ENCODE measurements at places on chromosomes 6 and 20.

DNA sequence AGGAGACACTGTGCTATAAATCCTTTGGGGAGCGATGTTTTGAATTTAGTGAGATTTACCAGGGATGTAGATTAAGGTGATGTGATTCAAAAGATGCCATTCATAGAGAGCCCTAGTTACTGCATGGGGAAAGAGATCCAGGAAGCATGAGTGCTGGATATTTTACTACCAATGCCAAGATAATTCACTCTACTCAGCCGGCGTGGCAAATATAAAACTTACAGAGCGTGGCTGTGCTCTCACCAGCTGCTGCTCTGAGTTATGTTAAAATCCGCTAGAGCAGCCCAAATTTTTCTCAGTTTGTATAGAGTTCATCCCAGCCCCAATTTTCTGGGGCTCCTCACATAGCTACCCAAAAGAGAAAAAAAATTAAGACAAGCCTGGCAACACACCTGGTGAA is 48.6 kb downstream of the BFSP1 start:
- no peak for DNase-seq

DNA sequence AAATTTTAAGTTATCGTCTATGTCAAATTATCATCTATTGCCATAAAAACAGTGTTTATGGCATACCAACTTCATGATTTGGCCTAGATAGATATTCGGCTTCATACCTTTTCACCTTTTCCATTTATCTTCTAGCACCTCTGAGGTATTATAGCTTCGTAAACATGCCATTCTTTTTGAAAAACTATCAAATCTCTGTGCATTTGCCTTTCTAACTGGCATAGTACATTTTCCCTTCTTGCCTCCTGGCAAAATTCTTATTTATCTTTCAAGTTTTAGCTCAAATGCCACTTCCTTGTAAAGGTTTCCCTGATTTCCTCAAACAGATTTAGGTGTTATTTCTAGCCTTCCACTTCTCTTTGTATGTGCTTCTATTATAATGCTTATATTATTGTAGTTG is 7.0 kb upstream of the REV3L start:
- no peak for DNase-seq

- no peak for DNase-seq
Observed at GRCh38 chr6:111975466-111975865, 78.4 kb upstream of the CCN6 start.

GRCh38 chr6:34602318-34603111 is 46.4 kb upstream of the SPDEF start:
- DNase-seq: no peak

GRCh38 chr6:69089539-69089938 is 454.5 kb downstream of the ADGRB3 start:
- DNase-seq: no peak

DNA sequence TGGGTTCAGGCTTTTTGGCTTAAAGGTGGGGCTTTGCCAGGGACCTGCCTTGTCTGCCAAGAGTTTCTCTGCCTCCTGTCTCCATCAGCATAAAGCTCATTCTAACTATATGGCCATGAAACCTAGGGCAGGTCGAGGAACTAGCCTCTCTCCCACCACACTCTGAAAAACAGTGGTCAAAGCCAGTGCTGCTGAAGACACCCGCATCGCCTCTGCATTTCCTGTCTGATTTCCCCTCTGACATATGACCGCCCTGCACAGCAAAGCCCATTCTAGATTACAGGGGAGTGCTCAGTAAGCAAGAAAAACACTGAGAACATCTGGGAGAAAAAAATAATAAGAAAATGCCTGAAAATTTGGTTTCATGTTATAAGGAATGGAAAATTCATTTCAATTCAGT is 573.6 kb downstream of the PRKN start:
- DNase-seq: no peak

- no peak for DNase-seq
Observed at GRCh38 chr20:38063911-38064530, 30.5 kb downstream of the RPRD1B start.

Measured in NCI-H2107 (cell line).